ENCODE measurements at places on chromosomes 11 and 22.
A peak's percentile ranks its signal among the peaks of the same experiment; 100 is the strongest.

DNA sequence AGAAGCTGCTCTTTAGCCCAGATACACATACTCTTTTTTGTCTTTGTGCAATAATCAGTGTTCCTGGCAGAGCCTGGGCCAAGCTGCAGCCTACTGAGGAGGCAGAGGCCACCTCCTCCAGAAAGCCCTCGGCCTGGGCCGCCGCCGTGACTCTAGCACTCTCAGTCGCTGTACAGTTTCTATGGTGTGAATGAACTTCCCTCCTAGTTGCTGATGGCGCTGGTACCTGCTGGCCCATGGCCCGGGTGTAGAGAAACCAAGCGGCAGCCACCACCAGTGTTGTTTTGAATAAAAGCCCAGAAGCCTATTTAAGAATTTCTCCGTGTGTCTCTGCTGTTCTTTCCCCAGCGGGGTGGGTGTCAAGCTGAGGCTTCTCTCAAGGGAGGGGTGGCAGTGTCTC, 118.9 kb downstream of the CACNA1I start:
- no peak for DNase-seq

GRCh38 chr11:587978-588380, 11.7 kb downstream of the PHRF1 start:
- no peak for DNase-seq

- DNase-seq: no peak
Observed at GRCh38 chr11:15602047-15602446, 487.3 kb downstream of the INSC start.

DNA sequence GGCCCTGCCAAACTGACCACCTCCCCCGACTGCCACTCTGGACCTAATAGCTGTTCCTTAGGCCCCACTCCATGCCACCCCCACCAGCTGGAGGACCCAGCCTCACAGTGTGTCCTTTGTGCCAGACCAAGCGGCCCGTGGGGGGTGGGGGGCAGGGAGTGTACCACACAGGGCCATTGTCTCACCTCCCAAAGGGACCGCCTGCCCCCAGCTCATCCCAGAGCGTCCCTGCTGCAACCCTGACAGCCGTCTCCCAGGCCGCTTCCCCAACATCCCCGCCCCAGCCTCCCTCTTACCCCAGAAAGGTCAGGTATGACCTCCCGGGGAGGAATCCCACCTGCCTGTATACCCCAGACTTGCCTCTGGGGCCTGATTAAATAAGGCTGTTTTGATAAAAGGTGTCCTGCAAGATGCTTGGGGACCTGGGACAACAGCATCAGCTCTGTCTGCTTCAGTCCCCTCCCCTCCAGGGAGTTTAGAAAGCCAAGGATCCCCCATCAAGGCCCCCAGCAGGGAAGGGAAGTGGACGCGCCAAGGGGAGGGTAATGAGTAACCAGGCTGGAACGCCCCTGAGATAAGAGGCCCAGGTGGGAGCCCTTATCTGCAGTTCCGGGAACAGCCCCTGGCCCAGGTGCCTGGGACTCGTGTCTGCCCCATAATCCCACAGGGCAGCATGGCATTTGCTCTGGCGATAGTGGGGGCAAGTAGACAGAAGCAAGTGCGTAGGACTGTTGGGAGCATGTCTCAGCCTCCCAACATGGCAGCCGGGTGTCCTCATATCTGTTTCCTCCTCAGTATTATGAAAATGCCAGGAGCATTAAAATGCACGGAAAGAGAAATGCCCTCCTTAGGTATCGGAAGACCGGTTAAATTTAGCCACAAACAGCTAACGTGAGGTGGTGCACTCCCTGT, 9.0 kb downstream of the CDC42EP1 start:
- no peak for DNase-seq

- DNase-seq: no peak
Observed at GRCh38 chr11:129625930-129626329, 189.7 kb upstream of the TMEM45B start.

DNA sequence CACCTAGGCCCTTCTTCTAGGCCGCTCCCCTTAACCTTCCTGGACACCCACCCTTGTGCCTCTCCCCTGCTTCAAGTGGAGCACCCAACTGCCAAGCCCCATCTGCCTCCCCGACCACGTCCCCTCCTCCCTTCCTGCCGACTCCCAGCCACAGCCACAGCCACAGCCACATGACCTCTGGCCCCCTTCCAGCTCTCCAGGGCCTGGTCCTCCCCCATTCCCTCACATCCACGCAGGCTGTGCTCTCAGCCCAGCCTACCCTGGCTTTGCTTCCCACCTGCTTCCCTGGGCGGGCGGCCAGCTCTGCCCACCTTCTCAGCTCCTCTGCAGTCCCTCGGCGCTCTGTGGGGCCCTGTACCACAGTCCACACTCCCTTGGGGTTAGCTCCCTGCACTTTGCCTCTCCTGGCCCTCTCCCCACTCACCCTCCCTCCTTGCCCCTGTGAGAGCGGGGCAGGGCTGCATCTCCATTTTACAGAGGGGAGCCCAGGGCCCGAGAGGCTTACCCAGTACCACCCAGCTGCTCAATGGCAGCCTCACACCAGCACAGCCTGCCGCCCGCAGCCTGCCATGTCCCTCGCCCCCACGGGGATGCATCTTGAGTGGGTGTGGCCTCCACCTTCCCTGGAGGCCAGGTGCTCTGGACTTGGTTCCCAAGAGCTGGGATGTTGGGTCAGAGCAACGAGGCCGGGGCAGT, 20.3 kb downstream of the PARVG start:
- DNase-seq: no peak

GRCh38 chr22:49613108-49613507, 214.6 kb downstream of the BRD1 start:
- no peak for DNase-seq

GRCh38 chr11:71481101-71481960, 28.3 kb downstream of the NADSYN1 start:
- no peak for DNase-seq

GRCh38 chr11:34650528-34650927, 29.6 kb downstream of the EHF start:
- DNase-seq: no peak

GRCh38 chr11:31956310-31956709, 134.6 kb upstream of the RCN1 start:
- no peak for DNase-seq

- no peak for DNase-seq
Observed at GRCh38 chr11:88522624-88523385, 185.3 kb upstream of the CTSC start.

- no peak for DNase-seq
Observed at GRCh38 chr22:28310299-28310698, 369.3 kb downstream of the TTC28 start.

DNA sequence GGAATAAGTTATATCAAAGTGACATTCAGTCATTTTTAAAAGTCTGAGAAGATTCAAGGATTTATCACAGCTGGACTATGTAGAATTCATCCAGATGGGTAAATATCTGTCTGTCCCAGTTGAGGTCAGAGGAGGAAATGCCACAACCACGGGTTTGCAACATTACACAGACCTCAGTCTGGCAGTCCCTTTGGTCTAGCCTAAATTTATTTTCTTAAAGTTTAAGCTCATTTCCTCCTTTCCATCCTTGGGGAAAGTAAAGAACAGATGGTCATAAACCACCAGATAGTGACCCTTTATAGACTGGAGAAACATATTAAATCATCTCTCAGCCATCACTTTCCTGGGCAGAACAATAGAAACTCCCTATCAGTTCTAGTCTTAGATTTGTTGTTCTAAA, 238.4 kb upstream of the DDI1 start:
- DNase-seq: no peak

- no peak for DNase-seq
Observed at GRCh38 chr11:126511475-126512115, 156.1 kb downstream of the ST3GAL4 start.

- peak; percentile 99 for DNase-seq
Observed at GRCh38 chr11:110130642-110131238, 37.5 kb downstream of the ZC3H12C start.

DNA sequence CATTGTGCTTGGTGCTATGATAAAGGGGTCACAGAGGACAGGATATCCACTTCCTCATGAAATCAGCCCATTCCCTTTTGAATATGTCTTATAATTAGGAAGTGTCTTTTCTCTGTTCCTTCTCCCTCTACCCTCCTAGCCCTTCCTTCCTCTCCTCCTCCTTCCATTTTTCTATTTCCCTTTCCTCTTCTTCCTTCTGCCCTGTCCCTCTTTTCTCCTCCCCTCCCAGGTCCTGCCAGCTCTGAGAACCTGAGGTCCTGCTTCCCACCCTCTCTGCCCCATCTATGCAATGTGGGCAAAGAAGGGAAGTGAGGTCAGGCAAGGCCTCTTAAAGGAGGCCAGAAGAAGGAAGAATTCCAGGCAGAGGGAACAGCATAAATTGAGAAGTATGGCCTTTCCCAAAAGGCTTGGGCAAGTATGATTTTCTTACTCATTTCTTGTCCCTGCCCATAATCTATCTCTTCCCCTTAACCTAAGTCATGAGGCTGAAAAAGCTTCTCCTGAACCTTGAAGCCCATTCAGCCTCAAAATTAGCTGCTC, 7.7 kb upstream of the UBASH3B start:
- no peak for DNase-seq

GRCh38 chr11:114236829-114237228, 59.4 kb upstream of the NNMT start:
- no peak for DNase-seq

- no peak for DNase-seq
Observed at GRCh38 chr22:29442976-29443375, 4.6 kb downstream of the RFPL1 start.

GRCh38 chr11:41413843-41414242, 45.6 kb downstream of the LRRC4C start:
- DNase-seq: no peak

- no peak for DNase-seq
Observed at GRCh38 chr22:44733426-44734106, 18.8 kb upstream of the ARHGAP8 start.

DNA sequence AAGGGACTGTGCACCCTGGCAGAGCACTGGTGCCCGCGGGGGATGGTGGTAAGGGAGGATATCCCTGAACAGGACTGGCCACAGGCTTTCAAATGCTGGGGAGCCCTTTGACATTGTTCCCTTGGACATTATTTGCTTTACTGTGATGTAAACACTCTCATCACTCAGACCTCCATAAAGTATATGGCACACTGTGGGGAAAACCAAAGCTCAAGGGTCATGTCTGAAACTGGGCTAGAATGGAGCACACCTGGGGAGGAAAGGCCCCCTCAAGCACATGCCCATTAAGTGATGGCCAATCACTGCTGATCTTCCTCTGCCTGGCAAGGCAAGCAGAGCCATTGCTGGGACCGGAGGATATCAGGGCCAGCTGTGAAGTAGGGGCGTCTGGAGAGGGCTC, 60.9 kb upstream of the TENM4 start:
- DNase-seq: no peak

GRCh38 chr11:75264356-75264755, 23.8 kb downstream of the TPBGL start:
- no peak for DNase-seq

DNA sequence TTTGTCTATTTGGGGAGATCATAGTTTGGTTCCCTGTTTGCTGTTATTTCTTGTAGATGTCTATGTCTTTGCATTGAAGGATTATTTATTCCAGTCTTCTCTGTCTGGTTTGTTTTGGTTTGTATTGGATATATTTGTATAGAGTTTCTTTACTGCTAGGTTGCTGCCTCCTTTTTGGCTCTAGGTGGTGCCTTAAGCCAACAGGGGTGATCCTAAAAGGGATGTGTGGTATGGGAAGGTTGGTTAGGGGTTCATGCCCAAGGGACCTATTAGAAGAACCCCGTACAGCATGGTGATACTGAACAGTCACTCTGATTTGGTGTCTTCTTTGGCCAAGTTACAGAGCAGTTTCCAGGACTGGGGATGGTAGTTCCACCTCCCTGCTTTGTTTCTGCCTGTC, 36.4 kb upstream of the PGR start:
- DNase-seq: no peak

GRCh38 chr22:48398181-48398905, 1429.3 kb downstream of the BRD1 start:
- DNase-seq: no peak

- no peak for DNase-seq
Observed at GRCh38 chr11:6040874-6041273, 10.3 kb upstream of the OR56A1 start.

DNA sequence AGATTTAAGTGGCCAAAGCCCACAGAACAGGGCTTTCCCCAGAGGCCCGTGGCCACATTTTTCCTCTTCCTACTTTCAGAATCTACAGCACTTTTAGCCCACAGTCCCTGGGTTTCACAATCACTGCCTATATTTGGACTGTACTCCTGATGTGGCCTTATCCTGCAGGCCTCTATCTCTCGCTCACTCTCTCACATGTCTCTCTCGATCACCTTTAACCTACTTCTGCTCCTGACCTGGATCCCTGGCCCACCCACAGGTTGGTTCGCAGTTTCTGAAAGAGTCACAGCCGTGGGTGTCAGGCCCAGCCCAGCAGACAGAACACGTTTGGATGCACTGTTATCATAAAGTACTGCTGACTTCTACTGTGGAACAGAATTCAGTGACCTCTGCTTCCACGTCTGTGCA, 55.5 kb downstream of the LARGE1 start:
- no peak for DNase-seq

DNA sequence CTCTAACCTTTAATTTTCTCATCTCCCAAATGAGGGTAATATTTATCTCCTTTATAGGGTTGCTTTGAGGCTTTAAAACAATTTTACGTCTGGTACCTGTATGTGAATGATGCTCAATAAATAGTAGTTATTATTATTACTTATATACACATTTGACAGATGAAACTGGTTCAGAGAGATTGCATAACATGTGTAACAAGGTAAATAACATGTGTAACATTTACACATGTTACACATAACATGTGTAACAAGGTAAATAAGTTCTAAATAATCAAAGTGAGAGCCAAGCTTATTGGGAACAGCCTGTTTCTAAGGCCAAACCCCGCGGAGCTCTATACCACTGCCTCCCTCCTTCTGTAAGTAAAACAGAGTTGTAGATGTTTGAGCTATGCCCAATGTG, 100.9 kb downstream of the MPPED2 start:
- no peak for DNase-seq

DNA sequence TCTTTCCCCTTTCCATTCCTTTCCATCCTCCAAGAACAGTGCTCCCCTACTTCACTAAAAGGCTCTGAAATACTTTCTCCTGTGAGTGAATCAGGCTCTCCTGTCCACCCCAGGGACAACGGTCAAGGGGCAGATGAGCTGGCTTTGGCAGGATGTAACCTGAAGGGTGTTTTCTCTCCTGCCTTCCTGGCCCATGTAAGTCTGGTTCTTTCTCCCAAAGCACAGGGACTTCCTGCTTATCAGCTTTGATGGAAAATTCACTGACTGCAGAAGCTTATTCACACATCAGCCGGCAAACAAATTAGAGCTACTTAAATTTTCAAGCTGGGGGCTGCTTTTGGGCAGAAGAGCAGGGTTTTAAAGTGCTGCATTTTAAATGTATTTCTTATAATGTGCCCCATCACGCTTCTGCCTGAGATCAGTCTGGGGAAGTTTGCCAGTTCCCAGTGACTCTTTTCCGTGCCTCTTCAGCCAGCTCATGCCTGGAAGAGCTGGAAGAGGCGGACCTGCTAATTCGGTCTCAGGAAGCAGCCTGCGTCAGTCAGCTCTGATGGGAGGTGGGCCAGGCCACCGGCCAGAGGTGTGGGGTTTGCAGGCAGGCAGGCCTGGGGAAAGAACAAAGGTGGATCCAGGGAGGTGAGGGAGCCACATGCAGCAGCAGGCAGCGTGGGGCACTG, 140.4 kb upstream of the TBCEL start:
- DNase-seq: no peak

- DNase-seq: no peak
Observed at GRCh38 chr22:42991010-42991651, 23.8 kb downstream of the PACSIN2 start.

GRCh38 chr11:44990665-44991064, 40.0 kb upstream of the TP53I11 start:
- DNase-seq: no peak

GRCh38 chr11:6200975-6201374, 2.0 kb downstream of the OR52W1 start:
- no peak for DNase-seq

GRCh38 chr11:110453684-110454354, 24.1 kb downstream of the FDX1 start:
- DNase-seq: no peak
